ENCODE measurements at places on chromosomes 11 and 22.

GRCh38 chr11:96157517-96157873, 185.5 kb downstream of the MAML2 start:
- no peak for DNase-seq

DNA sequence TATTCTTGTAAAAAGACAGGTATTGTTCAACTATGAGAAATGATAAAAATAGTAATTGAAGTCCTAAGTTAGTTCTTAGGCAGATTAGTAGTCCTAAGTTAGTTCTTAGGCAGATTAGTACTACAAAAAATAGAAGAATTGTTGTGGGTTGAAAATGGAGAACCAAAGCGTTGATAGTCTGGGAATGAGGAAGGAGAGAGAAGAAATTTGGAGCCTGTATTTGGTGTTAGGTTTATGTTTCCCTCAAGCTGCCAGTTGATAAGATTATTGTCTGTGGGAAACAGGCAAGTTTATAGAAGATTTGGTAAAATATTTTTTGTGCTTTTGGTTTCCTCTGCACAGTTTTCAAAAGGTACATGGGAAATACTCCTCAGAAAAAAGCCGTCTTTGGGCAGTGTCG, 3.6 kb downstream of the BCO2 start:
- DNase-seq, result no peak

DNA sequence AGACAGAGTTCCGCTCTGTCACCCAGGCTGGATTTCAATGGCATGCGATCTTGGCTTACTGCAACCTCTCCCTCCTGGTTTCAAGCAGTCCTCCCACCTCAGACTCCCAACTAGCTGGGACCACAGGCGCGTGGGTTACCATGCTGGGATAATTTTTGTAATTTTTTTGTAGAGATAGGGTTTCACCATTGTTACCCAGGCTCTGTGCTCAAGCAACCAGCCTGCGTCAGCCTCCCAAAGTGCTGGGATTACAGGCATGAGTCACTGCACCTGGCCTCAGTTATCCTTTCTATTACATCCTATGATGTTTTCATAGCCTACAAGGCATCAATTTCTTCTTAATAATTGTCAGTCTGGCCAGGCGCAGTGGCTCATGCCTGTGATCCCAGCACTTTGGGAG, 36.5 kb downstream of the LRRC74B start:
- DNase-seq, result no peak

GRCh38 chr11:105492010-105492409, 117.9 kb upstream of the GRIA4 start:
- no peak for DNase-seq

- peak; percentile 6 for DNase-seq
These were observed 1081.6 kb downstream of the BRD1 start for GRCh38 chr22:48745842-48746788.

Measured in progenitor cell of endocrine pancreas (in vitro differentiated cells).